ENCODE measurements at places on chromosomes 5 and 9.

- DNase-seq = peak; percentile 4
These were observed 22.5 kb upstream of the RANBP3L start for GRCh38 chr5:36323926-36324781.

DNA sequence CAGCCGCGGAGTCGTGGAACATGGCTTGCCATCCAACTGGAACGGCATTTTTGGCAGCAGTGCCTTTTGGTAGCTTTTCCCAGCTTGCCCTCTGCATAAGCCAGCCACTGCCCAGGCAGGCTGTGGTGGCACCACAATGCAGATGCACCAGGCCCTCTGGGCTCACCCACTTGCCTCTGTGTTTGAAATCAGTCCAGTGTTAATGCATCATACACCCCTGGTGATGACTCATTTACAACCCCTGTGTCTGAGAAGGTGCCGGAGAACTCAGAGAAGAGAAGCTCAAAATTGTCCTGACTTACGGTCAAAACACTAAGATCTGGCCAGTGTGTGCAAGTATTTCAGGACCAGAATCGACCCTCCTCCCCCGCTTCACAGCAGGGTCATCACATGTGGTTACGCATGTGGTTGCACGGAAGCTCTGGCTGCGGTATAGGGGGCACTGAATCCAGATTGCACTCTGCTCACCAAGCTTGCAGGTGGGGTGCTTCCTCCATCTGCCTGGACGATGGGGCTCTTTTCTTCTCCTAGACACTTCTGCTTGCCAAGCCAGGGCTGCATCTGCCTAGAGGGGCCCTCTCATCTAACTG, 66.5 kb upstream of the SMIM15 start:
- no peak for DNase-seq

- DNase-seq = no peak
These were observed 112.4 kb downstream of the SSBP2 start for GRCh38 chr5:81638471-81638870.

GRCh38 chr9:14366076-14366475, 52.1 kb upstream of the NFIB start:
- DNase-seq = peak; percentile 96

- no peak for DNase-seq
These were observed 893 bp upstream of the SH2D3C start for GRCh38 chr9:127779136-127779981.

GRCh38 chr9:89166852-89167251, 11.8 kb downstream of the SHC3 start:
- no peak for DNase-seq

- no peak for DNase-seq
These were observed 5.5 kb downstream of the ADAMTSL1 start for GRCh38 chr9:18479405-18479804.

- DNase-seq = no peak
These were observed 25.8 kb downstream of the ST8SIA4 start for GRCh38 chr5:100877274-100877673.

- DNase-seq = peak; percentile 88
These were observed 49.9 kb downstream of the ZFAND5 start for GRCh38 chr9:72315089-72315509.

DNA sequence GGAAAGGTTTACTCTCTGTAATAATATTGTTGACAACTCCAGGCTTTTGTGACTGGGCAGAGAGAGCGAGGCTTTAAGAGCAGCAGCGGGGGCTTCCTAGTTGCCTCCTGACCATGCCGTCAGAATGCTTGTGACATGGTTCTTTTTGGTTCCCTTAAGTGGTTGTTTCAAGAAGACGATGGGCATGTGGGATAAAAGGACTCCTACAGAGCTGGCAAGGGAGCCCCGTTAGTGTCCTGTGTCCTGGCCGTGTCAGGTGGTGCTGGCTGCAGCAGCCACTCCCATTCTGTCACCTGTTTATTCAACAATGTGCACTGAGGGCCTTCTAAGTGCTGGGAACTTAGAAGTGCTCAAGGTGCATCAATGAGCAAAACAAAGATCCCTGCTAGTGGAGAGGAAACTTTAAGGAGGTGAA, 19.7 kb downstream of the LCP2 start:
- no peak for DNase-seq

GRCh38 chr5:112163435-112163834, 255.6 kb downstream of the EPB41L4A start:
- no peak for DNase-seq

- DNase-seq = no peak
These were observed 237.1 kb downstream of the DMRTA1 start for GRCh38 chr9:22683700-22684075.

- no peak for DNase-seq
These were observed 499.0 kb downstream of the ACTL7B start for GRCh38 chr9:108356806-108357205.

DNA sequence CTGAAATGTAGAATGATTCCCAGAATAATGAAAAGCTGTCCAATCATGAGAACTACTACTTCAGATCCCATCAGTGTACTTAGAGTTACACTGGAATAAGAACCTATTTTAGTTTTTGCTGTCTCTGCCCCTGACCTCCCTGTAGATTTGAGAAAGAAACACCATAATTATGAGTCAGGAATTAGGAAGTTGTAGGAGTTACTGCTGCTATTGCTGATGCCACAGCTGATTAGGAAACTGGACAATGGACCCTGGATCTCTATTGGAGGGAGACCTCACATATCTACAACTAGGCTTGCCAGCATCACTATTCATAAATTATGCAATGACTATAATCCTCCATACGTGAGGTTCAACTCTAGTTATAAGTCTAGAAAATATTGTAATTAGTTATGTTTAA, 48.8 kb upstream of the EDIL3 start:
- no peak for DNase-seq

DNA sequence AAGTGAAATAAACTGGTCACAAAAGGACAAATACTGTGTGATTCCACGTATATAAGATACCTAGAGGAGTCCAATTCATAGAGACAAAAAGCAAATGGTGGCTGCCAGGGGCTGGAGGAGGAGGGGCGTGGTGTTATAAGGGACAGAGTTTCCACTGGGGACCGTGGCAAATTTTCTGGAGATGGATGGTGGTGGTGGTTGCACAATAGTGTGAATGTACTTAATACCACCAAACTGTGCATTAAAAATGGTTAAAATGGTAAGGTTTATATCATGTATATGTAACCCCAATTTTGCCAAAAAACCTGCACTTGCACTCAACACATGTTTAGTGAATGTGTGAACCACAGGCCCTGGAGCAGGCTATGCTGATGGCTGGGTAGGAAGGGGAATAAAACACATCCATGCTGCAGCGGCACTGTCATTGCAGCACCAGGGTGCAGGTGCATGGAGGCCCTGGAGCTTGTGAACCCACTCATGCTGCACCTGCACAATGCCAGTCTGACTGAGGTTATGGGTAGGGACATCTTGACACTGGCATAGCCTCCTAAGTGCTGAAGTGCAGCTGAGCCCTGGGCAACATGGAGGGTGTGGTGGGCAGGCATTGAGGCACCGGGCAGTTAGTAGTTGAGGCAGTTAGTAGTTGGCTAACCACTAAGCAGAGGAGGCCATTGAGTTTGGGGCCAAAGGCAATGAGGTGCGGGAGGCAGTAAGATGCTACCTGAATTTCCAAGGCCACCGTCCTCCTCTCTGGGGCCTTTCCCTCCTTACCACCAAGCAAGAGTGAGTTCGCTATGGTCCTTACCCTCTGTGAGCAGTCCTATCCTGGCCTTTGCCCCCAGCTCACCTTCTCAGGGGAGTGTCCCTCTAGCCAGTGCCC, 3.5 kb upstream of the PHF2 start:
- DNase-seq = no peak

DNA sequence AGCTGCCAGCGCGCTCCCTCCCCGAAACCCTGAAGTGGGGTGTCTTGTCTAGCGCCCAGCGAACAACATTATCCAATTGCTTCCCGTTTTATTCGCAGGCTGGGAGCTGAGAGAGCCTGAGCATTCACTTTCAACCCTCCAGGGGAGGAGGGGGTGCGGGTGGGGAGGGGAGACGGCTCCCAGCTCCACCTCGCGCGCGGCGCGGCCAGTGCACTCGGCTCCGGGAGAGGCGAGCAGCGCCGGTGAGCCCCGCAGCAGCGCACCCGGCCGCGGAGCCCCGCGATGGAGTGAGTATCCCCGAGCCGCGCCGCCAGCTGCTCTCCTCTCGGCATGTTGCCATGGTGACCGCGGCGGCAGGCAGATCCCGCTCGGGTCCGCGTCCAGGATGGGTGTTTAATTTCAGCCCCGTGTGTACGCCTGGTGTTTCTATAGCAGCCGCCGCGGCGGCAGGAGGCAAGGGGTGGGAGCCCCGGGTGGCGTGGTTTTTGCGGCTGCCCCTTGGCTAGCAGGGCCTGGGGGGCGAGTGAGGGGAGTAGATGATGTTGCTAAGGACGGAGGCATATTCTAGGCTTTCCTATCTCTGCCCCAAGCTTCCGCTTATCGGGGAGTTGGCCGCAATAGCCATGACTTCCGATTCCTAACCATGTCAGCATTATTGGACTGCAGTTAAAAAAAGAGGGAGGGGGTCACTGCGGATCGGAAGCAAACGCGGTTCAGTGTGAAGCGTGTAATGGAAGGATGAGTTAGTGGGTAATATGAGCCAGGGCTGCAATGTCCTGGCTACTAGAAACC, 139.2 kb upstream of the PALM2AKAP2 start:
- DNase-seq = peak; percentile 93

- no peak for DNase-seq
These were observed 47.1 kb upstream of the PWWP2A start for GRCh38 chr5:160166069-160166972.

- DNase-seq = no peak
These were observed 11.4 kb upstream of the PTGDS start for GRCh38 chr9:136965771-136966484.

DNA sequence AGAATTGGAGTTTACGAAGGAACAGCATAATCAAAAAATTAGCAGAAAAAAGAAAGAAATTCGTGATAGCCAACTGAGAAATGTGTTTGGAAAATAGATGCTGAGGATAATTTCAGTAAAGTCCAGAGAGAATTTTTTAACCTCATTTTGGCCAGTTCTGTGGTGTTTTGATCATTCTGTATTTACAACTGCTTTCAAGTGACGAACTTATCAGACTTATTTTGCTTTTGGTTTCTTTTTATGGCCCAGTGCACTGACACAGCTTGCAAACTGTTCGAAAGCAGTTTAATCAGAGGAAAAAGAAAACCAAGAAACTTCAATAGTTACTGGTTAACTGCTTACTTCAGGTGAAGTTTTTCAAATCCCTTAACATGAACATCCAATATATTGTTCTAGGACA, 1.9 kb downstream of the SDHA start:
- DNase-seq = no peak

DNA sequence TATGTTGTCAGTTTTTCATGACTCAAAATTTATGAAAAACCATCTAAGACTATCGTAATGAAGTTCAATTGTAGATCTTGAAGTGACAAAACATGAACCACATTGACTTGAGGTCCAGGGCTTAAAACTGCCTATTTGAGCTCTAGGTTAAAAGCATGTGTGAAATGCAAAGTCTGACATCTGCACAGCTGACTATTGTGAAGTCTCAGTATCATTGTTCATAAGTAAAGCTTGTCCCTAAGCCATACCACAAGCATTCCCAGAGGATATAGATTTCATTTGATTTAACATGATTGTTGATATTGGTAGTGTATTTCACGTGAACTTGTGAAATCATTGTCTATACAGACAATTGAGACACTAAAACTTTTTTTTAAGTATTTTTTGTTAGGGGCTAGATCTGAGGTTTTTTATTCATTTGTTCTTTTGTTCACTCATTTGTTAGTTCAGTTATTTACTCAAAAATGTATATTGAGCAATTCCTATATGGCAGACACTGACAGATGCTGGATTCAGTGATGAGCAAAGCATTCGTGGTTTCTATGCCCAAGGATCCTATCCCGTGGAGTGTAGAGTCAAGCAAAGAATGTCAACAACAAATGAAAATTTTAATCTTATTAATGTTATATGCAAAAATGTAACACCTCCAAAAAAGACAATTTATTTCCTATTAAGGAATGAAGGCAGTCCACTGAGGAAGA, 485.2 kb downstream of the RAB3C start:
- DNase-seq = no peak

DNA sequence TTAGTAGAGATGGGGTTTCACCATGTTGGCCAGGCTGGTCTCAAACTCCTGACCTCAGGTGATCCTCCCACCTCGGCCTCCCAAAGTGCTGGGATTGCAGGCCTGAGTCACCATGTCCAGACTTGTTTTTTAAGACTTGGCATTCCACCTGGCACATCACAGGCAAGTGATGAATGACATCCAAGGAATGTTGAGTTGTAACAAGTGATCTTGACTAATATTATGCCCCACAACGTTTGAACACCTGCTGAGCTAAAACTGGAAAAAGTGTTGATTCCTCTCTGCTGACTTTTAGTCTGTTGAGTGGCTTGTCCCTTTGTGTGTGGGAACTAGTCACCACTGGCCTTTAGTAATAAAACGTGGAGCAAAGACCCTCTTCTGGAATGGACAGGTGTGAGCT, 54.6 kb downstream of the SUB1 start:
- DNase-seq = no peak
